ENCODE measurements at places on chromosomes 6 and 20. TPM values are rescaled to one million over a fixed set of nuclear protein-coding genes. Genes with fewer than 3 reads are reported as not detected.

- H3K4me3 ChIP-seq: no peak overlapping the region
- H3K36me3 ChIP-seq: no peaks in the 10 kb centered on the region
- H3K4me1 ChIP-seq: no peaks in the 10 kb centered on the region
- no peaks in the 10 kb centered on the region for H3K27me3 ChIP-seq
- H3K27ac ChIP-seq: no peak overlapping the region
These were observed 718.9 kb upstream of the MAP3K7 start for GRCh38 chr6:91305755-91306154.

The KIAA1586 gene
- total RNA-seq: 17.4 TPM

GRCh38 chr20:25389401-25389857, 1.2 kb downstream of the ABHD12 start:
- H3K27me3 ChIP-seq: no peaks in the 10 kb centered on the region
- no peak for DNase-seq
- no peaks in the 10 kb centered on the region for H3K36me3 ChIP-seq
- H3K4me3 ChIP-seq: peak overlapping the region; percentile 78
- H3K4me1 ChIP-seq: no peaks in the 10 kb centered on the region
- H3K27ac ChIP-seq: peak overlapping the region; percentile 75

The LINC00237 gene
- not detected for total RNA-seq

GRCh38 chr6:5205035-5205507, 55.7 kb downstream of the LYRM4 start:
- DNase-seq: no peak
- H3K36me3 ChIP-seq: no peaks in the 10 kb centered on the region
- no peak overlapping the region for H3K4me3 ChIP-seq
- no peaks in the 10 kb centered on the region for H3K27me3 ChIP-seq
